ENCODE measurements at places on chromosomes 7 and 10. TPM values are rescaled to one million over a fixed set of nuclear protein-coding genes. Genes with fewer than 3 reads are reported as not detected.

DNA sequence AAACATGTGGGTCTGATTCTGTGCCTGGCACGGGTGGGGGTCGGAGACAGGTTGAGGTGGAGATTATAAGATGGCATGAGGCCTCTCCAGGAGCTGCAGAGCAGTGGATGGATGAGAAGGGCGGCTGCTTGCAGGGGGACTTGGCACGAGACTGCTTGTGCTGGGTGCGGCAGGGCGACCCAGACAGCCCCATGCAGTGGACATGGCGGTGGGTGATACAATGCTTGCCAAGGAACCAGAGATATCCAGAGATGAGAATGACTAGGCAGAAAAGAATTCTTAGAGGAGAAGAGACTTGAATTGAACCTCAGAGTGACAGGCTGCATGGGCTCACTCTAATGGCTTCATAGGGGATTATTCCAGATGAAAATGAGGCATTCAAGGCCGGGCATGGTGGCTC, 145.4 kb downstream of the NEURL1 start:
- H3K4me3 ChIP-seq: no peak overlapping the region
- H3K27ac ChIP-seq: no peak overlapping the region
- no peak for DNase-seq

GRCh38 chr7:141238596-141239243, 164.9 kb downstream of the TMEM178B start:
- no peak overlapping the region for H3K4me3 ChIP-seq
- peaks cover 3% of the 10 kb centered on the region for H3K36me3 ChIP-seq
- DNase-seq: no peak
- no peaks in the 10 kb centered on the region for H3K4me1 ChIP-seq
- H3K27ac ChIP-seq: no peak overlapping the region

DNA sequence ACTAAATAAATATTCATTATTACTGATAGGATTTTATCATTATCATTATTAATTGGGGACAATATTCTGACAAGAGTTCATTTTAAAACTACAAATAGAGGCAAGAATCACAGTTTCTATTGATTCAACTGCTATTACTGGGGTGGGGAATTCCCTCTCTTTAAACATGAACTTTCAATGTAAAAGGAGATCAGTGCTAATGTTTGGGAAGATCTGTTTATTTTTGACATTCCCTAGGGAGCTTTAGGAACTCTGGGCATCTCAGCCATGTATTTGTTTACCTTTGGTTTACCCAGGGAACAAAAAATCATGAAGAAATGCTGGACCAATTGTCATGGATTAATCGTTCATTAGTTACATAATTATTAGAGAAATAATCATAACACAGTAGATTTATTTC, 443.2 kb upstream of the AKR1E2 start:
- H3K4me3 ChIP-seq: no peak overlapping the region
- no peaks in the 10 kb centered on the region for H3K27me3 ChIP-seq
- no peak overlapping the region for H3K27ac ChIP-seq
- H3K36me3 ChIP-seq: no peaks in the 10 kb centered on the region

DNA sequence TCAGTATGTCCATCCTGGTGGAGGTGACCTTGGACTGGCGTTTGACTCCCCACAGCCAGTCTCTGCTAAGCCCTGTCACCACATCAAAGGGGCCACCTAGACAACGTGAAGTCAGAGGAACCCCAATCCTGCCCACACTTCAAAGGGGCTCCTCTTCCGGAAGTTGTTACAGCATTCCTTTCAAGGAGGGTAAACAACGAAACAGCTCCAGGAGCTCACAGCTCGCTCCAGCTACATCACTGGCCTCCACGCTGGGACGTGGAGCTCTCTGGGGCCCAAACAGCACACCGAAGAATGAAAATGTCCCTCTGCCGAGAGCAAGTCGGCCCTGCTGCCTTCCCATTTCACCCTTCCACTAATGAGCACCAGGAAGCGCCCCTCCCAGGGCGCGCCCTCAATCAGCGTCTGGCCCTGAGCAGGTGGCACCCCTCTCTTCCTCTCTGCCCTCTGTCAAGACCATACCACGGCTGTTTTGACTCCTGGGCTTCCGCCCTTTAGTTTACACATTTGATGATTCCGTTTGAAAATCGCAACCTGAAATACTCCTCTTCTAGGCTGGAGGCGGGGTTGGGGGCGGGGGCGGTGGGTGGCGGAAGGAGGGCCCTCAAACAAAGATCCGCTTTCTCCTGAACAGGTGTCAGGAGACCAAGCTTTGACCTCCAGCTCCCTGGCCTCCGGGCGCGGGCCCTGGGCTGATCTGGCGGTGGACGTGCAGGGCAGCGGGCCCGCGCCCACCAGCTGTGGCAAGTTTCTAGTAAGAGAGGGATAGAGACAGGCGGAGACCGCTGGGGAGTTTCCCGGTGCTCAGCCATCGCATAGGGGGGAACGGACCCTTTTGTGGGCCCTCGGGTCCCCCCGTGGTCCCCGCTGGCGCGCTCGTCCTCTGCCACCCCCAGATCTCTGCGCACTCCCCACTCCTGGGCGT, 53.1 kb upstream of the KDM7A start:
- peaks cover 12% of the 10 kb centered on the region for H3K27me3 ChIP-seq
- H3K4me3 ChIP-seq: peak overlapping the region; percentile 83
- peaks cover 21% of the 10 kb centered on the region for H3K4me1 ChIP-seq
- DNase-seq: no peak
- peaks cover 25% of the 10 kb centered on the region for H3K36me3 ChIP-seq
- no peak overlapping the region for H3K27ac ChIP-seq

GRCh38 chr10:48572414-48572813, 32.5 kb downstream of the ARHGAP22 start:
- no peaks in the 10 kb centered on the region for H3K4me1 ChIP-seq
- no peak overlapping the region for H3K4me3 ChIP-seq
- H3K27ac ChIP-seq: no peak overlapping the region
- no peak for DNase-seq
- H3K27me3 ChIP-seq: peaks cover 86% of the 10 kb centered on the region

GRCh38 chr10:123559066-123559822, 106.9 kb upstream of the GPR26 start:
- no peaks in the 10 kb centered on the region for H3K4me1 ChIP-seq
- no peaks in the 10 kb centered on the region for H3K36me3 ChIP-seq
- peaks cover 30% of the 10 kb centered on the region for H3K27me3 ChIP-seq
- DNase-seq: peak; percentile 70
- no peak overlapping the region for H3K27ac ChIP-seq

Gene PON3
- total RNA-seq: 6.5 TPM

Gene EEF1AKMT2
- total RNA-seq: 13.2 TPM

Gene VAX1
- total RNA-seq: not detected

Gene AGR2
- total RNA-seq: 378 TPM

Gene ADAM8
- 54.4 TPM for total RNA-seq

Data from Calu3 (cell line).